ENCODE measurements at places on chromosomes 1 and 21.
A peak's percentile ranks its signal among the peaks of the same experiment; 100 is the strongest.

DNA sequence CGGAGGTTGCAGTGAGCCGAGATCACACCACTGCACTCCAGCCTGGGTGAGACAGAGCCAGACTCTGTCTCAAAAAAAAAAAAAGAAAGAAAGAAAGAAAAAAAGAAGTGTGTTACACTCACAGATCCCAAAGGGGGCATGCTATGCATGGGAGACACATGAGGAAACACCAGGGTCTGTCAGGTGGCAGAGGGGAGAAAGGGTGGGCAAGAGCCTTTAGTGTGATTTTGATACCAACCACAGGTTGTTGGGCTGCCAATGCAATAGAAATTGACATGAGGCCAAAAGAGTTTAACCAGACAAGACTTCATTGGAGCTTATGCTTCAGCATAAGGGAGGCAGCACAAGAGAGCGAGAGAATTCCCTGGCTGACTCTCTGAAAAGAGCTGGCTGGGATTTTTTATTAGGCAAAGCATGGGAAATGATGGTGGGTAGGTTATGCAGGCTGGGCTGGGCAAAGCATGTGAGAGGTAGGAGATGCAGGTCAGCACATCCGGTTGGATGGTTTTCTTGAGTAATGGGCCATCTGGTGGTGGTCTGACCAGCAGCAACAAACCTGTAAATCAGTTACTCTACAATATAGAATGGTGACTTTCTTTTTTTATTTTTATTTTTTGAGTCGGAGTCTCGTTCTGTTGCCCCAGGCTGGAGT is 11.7 kb upstream of the EXTL1 start:
- DNase-seq: no peak

DNA sequence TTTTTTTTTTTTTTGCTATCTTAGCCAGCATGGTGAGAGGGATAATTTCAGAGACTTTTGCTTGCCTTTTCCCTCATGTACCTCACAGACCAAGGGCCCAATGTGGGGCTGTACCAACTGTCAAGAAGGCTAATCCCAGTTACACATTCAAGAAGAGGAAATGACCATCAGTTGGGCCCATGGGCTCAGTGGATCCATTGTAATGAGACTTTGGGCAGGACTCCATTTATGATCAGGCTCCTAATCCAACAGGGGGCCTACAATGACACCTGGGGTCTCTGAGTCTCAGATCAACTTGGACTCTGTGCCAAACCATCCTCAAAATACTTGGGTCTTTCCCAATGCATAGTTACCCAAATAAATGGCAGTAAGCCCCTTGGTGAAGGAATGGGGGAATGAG is 450.4 kb upstream of the VAMP3 start:
- DNase-seq: no peak

DNA sequence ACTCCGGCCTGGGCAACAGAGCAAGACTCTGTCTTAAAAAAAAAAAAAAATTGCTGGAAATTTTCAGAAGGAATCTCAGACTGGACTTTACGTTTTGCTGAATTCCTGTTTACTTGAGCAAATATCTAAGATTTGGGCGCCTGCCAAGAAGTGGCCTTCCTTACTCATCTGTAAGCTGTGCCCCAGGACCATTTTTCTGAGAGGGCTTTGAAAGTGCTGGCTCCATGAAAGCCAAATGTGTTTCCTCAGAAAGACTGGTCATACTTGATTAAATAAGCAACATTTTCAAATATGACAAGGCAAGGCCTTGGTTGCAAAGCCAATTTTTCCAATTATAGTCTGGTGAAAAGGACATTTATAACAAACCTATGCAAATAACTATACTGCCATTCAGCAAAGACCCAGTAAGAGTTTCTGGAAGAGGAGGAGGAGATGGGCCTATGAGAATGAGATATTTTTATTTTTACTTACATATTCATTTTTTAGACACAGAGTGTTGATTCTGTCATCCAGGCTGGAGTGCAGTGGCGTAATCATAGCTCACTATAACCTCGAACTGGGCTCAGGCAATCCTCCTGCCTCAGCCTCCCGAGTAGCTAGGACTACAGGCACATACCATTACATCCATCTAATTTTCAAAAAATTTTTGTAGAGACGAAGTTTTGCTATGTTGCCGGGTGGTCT is 56.3 kb upstream of the HTR1D start:
- DNase-seq: no peak

DNA sequence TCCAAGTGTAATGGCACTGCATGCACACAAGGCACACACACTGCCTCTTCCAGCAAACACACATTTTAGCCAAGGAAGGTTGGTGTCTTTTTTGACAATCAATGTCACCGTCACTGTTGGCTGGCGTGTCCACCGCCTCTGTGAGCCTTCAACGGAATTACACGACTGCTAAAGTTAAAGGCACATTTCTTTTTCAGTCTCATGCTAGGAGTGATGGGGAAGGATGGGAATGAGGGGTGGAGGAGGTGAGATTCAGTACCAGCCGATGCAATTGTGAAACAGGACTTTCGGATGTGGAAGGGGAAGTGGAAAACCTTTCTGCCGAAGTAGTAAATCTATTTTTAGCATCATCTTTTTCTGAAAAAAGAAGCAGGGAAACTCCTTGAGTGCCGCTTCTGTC is 1.4 kb downstream of the ELAVL4 start:
- no peak for DNase-seq

- DNase-seq: no peak
Observed at GRCh38 chr21:37870221-37870620, 46.0 kb downstream of the KCNJ6 start.

- no peak for DNase-seq
Observed at GRCh38 chr1:9691691-9692090, 40.2 kb downstream of the PIK3CD start.

DNA sequence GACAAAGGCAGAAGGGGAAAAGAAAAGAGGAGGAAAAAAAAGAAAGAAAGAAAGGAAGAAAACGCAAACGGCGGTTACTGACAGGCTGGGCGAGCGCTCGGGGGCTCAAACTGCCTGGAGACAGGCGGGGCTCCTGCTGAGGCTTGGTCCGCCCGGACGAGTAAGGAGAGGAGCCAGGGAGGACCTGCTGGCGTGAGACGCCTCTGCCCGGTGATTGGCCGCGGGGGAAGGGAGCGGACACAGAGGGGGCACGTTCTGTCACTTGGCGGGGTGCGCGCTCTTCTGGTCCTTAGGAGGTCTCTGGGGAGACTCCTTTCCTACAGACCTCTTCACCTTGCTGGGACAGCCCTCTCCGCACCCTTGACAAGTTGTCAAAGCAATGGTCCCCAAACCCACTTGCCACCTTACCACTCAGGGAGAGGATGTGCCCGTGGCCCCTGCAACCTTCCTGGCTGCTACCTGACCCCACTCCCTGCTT is 791 bp upstream of the PIK3R3 start:
- DNase-seq: peak; percentile 71

DNA sequence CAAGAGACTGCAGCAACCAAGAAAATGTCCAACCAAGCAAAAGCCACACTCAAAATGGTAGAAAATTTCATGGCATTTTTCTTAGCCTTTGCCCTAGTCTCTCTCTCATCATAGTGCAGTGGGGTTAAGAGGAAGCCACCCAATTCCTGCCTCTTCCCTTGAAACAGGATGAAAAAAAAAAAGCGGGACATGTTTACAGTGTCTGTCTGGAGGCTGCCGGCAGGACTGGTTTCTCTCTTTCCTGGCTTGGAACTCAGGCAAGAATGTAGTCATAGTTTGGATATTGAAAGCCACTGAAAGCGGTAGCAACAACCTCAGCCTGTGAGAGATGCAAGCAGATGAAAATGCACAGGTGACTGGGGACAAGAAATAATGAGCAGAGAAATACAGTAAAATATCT is 13.3 kb upstream of the TNFSF18 start:
- no peak for DNase-seq

DNA sequence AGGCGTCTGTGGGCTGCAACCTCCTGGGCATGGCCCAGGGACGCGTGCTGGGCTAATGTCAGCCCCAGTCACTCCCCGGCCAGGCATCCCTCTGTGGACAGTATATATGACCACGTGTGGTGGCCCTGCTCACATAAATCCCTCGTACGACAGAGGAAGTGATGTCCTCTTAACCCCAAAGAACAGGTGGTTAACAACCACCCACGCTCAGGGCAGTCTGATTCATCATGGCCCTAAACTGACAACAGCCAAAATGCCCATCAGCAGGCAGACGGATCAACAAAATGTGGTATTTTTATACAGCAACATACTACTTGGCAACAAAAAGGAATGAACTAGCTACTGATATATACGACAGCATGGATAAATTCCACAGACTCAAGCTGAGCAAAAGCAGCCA is 51.0 kb downstream of the ECE1 start:
- no peak for DNase-seq

DNA sequence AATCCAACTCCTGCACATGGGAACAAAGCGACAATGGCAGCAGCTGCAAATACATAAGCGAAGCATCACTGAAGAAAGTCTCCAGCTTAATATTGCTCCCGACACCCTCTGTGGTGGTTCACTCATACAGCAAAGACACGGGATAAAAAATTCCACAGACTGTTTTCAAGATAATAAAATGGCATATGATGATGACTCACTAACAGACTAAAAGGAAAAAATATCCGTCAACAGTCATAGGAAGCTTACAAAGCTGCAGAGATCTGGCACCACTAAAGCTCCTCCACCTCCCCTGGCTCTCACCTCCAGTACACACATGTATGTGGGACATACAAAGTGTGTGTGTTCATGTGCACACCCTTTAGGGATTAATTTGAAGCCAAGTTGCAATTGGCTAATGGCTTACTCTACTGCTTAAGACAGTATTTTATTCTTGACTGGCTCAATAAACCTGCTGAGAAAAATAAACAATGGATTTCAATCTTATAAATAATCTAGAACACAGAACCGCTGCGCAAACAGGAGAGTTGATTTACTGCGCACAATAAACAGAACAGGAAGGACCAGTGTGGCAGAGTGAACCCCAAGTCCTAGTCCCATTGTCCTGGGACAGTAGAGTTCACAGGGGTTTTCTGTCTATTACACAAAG is 94.4 kb downstream of the SLC45A1 start:
- DNase-seq: no peak

GRCh38 chr1:245124644-245125043 is 30.1 kb upstream of the KIF26B start:
- no peak for DNase-seq

- peak; percentile 46 for DNase-seq
Observed at GRCh38 chr1:16122916-16123315, 33.0 kb downstream of the EPHA2 start.

- DNase-seq: no peak
Observed at GRCh38 chr1:15191770-15192169, 38.2 kb downstream of the TMEM51 start.

GRCh38 chr1:205484985-205485967 is 19.2 kb upstream of the CDK18 start:
- DNase-seq: peak; percentile 65

DNA sequence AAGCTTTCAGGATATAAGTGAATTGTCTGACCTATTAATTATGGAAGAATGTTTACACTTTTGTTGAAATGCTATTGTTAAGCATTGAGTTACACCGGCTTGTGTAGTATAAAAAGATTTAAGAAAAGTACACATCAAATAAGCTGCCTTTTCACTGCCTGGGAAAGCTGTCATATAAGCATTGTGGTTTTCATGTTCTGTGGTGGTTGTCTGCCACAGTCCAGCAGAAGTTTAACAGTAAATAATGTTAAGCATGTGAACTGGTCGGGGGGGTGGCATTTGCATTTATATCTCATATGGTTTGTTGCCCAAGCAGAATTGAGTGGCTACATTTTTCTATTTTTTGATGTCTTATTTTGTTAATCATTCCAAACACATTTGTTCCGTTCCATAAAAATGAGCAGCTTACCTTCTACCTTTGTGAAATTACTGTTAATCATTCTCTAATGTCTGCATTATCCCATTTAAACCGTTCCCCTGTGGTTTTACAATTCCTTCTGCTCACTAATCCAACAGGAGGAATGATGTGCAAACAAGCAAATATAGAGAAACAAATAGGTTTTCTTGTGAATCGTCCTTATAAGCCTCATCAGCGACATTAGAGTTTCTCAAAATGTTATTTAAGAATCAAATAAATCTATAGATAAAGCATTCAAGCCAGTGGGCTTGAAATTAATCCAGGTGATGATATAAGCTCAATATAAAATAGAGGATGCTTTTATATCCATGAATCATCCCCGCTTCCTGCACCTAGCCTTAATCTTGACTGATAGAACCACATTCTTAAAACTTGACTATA is 160.8 kb upstream of the SAMSN1 start:
- DNase-seq: no peak

DNA sequence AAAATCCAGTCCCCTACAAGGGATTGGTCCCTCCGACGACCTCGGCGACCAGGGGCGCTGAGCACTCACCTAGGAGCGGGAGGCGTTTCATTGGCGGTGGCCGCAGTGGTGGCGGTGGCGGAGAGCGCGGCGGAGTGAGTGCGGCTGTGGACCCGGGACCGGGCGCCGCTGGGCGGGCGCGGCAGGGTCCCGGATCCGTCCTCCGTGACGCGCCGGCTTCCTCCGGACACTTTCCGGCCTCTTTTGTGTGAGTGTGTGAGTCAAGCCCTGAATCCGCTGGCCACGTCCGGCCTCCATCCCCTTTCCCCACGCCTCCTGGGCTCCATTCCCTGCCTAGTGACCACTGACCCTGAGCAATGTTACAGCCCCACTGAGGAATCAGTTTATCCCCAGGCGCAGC is at the start of gene ADGRL4:
Gene ADGRL4 (minus strand): TSS at position 167 of the 400 bp plus-strand sequence. CDS start 76 bp downstream, at position 91.
- DNase-seq: peak; percentile 57

GRCh38 chr1:33292726-33293340 is 28.1 kb downstream of the A3GALT2 start:
- DNase-seq: no peak

- no peak for DNase-seq
Observed at GRCh38 chr1:191943684-191944083, 214.6 kb upstream of the RGS18 start.

GRCh38 chr1:66274634-66275033 is 259.3 kb upstream of the SGIP1 start:
- DNase-seq: no peak

GRCh38 chr21:42258150-42258884 is 39.4 kb downstream of the ABCG1 start:
- peak; percentile 86 for DNase-seq

DNA sequence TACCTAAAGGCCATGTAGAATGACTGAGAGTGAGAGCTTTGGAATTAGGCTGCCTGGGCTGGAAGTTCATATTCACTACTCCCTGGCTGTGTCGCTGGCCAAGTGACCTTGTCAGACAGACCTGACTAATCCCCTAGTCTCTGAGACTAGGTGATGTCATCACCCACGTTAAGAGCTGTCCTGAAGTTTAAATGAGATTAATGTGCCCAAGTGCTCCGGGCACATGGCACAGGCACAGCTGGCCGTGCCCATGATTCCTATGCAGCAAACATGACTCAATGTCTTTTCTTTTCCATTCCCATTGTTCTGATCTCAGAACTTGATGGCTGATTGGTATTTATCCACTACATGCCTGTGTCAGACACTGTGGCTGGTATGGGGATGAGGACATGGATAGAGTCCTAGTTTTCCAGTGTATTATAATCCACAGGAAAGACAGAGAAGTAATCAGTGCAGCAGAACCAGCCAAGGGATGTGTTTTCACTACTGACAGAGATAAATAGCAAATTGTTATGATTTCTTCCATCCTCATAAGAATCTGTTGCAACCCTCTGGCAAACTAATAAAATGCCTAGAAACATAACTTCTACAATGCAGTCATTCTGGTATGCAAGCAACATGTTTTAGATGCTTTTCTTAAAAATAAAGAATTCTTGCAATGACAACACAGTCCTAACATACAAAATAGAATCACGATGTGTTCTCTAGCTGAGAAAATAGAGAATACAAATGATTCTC is 180.9 kb downstream of the PCP4 start:
- peak; percentile 25 for DNase-seq

All from psoas muscle (tissue), 8 donors.